ENCODE measurements at places on chromosomes 13 and 19.

- DNase-seq = no peak
Measured at GRCh38 chr19:36093687-36094086, 17.3 kb upstream of the OVOL3 start.

DNA sequence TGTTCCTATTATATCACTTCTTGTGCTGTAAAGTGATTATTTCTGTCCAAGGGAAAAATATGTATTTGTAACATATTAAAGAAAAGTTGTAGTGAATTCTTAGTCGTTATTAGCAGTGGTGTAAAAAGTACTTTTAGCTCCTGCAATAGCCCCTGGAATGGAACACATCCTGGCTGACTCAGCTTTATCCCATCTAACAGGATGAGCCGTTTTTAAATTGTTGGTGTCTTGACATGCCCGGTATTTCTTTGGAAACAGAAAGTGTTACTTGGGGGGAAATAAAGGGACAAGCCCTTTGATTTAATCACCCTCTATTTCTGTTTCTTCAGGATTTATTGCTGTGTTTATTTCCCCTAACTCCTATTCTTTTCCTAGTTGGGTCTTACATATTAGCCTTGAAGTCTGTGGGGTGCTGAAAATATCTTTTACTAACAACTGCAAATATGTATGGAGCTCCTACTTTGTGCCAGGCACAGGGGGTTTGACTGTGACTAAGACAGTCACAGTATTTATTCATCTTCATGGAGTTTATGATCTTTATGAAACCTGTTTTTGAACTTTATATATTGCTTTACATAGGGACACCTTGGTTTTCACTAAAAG is 17.9 kb downstream of the COG3 start:
- no peak for DNase-seq

DNA sequence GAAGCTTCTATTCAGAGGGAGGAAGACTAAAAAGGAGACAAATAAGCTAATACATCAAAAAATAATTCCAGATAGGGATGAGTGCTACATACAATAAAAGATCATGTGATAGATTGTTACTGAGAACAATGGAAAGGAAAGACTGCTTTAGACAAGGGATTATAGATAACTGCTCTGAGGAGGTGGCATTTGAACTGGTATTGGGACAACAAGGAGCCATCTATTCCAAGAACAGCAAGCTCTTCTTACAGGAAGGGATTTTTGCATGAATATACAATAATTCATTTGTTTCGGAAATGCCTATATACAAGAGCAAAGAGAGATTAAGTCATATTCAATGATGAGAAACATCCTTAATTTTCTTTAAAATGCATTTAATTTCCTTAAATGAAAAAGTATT is 540.5 kb upstream of the KLF12 start:
- no peak for DNase-seq

- DNase-seq = no peak
Measured at GRCh38 chr19:6219147-6219525, 60.6 kb downstream of the MLLT1 start.

DNA sequence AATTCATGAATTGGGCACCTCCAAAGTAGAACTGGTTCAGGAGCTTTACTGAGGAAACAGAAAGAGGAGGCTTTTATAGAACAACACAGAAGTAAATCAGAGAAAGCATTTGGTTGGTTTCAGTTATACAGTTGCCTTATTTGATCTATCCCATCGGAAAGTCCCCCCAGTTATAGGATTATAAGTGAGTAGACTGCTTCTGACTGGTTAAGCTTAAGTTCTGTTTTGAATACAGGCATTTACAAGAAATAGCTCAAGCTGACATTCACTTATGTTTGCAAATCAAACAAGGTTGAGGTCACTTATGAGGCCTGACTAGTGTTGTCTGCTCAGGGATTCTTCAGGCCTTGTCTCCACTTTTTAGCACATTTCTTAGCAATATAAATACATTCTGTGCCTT is 857.4 kb downstream of the EFNB2 start:
- DNase-seq = no peak

DNA sequence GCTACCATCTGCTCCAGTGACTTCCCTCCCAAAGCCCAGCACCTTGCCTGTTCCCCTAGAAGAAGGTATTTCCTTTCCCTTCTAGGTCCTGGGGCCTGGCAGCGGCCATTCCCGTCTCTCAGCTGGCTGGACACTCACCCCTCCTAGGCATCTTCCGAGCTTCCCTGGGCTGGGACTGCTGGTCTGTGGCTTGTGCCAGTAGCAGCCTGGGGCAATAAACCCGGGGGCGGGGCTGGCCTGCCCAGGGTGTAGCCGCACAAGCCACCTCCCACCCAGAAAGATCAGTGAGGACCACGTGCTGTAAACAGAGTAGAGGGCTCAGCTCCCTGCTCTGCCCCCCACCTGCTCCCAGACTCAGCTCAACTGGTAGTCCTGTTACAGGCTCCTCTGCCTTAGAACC is 15.0 kb downstream of the LIPE start:
- no peak for DNase-seq

GRCh38 chr19:1104311-1105007 is 665 bp downstream of the GPX4 start:
- peak; percentile 74 for DNase-seq

GRCh38 chr19:54573330-54573872 is at the start of gene LILRA2:
Gene LILRA2, plus strand, starts transcription at chr19:54573790. Its CDS starts 89 bp downstream, at chr19:54573879.
- no peak for DNase-seq

DNA sequence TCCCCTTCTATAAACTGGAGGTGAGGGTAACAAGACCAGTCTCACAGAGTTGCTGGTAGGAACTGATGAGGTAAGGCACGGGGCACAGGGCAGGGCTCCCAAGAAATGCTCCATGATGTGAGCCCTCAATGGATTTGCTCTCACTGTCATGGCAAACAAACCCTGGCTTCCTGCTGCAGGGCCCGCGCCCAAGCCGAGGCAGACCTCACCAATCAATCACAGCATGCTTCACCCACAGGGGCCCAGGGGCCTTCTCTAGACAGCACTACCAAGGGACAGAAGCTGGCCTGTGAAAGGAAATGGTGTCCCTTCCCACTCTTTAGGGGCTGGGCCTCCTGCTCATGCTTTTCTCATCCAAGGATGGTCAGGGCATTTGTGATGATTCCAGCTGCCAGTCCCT is 25.9 kb upstream of the PLA2G4C start:
- no peak for DNase-seq

DNA sequence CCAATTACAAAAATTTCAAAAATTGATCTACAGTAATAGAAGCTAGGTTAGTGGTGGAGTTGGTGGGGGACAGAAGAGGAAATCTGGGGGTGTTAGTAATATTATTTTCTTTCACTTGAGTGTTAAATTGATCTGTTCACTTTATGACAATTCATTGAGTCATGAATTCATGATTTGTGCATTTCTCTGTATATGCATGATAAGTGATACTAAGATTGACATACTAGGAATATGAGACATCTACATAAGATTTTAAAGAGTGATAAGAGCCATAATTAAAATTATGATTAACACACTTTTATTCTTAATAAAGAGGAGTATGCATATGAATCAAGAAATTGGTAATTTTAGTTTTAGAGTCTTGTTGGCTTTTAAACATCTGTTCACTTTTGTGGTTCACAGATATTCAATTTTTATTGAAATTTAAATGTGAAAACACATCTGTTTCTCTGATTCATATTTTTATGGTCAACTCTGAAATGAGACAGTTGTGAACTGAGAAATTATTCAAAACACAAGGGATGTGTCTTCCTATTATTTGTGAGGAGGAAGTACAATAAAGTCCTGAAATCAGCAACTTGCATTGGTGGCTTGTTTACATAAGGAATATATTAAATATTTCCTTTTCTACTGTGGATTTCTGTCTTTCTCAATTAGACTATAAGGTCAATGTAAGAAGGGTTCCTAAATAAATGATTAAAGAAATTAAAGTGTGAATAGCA is 196.5 kb downstream of the ITGBL1 start:
- DNase-seq = no peak

- peak; percentile 81 for DNase-seq
Measured at GRCh38 chr19:48489608-48490216, 20.5 kb downstream of the CYTH2 start.

- no peak for DNase-seq
Measured at GRCh38 chr19:49888510-49888824, 8.2 kb downstream of the IL4I1 start.

DNA sequence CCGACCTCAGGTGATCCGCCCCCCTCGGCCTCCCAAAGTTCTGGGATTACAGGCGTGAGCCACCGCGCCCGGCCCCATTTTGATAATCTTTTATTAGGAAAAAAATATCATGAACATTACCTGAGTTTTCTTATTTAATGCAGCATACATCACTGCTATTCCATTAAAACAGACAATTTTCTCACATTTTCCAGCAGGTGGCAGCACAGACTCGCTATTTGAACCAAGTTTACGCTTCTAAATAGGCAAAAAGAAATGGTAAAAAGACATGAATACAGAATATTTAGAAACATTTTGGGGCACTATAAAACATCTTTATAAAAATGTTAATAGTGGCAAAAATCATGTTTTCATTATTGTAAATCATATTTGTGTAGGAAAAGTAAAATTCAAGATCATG is 903.1 kb downstream of the SLITRK6 start:
- peak; percentile 19 for DNase-seq

DNA sequence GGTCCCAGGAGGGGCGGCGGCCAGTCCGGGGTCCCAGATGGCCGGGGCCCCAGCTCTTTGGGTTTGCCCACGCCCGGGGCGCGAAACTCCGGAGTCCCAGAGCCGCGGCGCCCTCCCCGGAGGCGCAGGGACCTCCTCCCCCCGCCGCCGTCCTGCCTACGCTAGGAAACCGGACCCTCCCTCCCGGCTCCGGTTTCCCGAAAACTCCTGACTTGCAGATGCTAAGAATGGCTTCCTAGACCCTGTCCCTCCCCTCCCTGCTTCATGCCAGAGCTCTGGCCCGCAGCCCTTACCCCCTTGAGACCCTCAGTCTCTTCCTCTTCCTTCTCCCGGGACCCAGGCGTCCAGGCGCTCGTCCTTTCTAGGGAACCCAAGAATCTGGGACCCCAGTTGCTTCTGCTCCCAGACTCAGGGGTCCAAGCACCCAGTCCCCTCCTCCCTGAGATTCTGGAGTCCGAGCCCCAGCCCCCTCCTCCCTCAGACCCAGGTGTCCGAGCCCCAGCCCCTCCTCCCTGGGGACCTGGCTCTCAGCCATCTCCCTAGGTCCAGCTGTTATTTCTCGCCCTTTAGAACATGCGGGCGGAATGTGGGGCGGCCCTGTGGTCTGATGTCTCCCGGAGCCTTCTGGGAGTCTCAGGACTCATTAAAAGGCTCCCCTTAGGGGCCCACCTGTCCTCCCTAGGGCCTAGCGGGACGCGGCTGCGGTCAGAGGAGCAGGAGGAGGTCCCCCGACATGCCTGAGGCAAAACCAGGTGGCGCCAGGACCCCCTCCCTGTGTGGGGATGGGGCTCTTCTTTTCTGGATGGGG is at the start of gene MYBPC2:
Gene MYBPC2, plus strand, starts transcription at position 672 of the 808 bp plus-strand sequence. Its CDS starts 62 bp downstream, at position 734.
- DNase-seq = no peak

DNA sequence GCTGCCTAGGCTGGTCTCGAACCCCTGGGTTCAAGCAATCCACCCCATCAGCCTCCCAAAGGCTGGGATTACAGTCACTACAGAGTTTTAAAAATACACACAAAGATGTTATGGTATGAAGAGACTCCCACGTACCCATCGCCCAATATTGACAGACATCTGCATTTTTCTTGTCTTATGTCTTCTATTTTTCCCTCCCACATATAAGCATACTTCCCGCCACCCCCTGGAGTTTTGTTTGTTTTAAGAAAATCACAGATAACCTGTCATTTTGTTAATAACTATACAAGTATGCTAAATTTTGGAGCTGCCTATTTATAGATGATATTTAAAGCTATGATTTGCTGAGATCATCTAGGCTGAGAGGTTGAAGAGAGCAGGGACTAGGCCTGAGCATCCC is 6.2 kb upstream of the SMG9 start:
- no peak for DNase-seq

GRCh38 chr19:31146015-31146414 is 203.2 kb downstream of the TSHZ3 start:
- no peak for DNase-seq

GRCh38 chr13:100584896-100585295 is 3.7 kb downstream of the GGACT start:
- no peak for DNase-seq

- DNase-seq = no peak
Measured at GRCh38 chr13:28338742-28339141, 156.2 kb downstream of the FLT1 start.

GRCh38 chr13:52652980-52653303 is 306 bp downstream of the SUGT1 start:
- DNase-seq = no peak

GRCh38 chr13:39586151-39586550 is 16.8 kb downstream of the LHFPL6 start:
- DNase-seq = no peak

DNA sequence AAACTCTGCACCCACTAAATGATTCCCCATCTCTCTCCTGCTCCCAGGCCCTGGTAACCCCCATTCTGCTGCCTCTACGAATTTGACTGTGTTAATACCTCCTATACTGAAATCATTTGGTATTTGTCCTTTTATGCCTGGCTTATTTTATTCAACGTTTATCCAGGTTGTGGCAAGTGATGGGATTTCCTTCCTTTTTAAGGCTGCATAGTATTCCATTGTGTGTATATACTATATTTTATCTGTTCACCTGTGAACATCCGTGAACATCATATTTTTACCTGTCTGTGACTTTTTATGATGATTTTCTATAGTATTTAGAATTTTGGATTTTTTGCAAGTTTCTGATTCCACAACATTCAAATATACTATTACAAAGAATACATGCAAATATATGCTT is 13.9 kb upstream of the CEBPG start:
- DNase-seq = no peak

- no peak for DNase-seq
Measured at GRCh38 chr19:14826006-14826405, 9.0 kb downstream of the OR7A5 start.

DNA sequence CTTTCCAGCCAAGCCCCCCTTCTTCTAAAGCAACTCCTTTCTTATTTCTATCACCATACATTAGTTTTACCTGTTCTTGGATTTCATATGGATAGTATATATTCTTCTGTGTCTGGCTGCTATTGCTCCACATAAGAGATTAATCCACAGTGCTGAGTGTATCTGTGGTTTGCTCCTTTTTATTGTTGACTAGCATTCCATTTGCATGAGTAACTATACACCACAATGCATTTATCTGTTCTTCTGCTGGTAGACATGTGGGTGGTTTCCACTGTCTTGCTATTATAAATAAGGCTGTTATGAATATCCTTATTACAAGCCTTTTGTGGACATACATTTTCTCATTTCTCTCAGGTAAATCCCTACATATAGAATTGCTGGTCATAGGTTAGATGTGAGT is 138.2 kb downstream of the SLC7A1 start:
- no peak for DNase-seq

- no peak for DNase-seq
Measured at GRCh38 chr19:13014921-13015280, 19.6 kb downstream of the NFIX start.

Measured in progenitor cell of endocrine pancreas (in vitro differentiated cells).